ENCODE measurements at places on chromosomes 4 and X.

DNA sequence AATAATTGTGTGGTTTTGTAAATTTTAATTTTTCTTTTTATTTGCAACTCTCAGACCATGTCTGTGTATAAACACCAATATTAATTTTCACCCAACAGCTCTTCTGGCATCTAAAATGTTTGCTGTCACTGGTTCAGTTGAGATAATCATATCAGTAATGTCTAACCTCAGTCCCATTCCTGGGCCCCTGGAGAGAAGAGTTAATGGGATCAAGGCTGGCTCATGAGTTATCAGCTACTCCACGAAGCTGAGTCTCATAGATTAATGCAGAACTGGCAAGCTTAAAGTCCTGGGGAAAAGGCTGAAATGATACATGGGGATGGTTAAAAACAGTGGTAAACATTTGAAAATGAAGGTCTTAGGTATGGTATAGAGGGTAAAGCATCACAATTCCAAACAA is 28.4 kb upstream of the TSPAN5 start:
- no peak for DNase-seq

DNA sequence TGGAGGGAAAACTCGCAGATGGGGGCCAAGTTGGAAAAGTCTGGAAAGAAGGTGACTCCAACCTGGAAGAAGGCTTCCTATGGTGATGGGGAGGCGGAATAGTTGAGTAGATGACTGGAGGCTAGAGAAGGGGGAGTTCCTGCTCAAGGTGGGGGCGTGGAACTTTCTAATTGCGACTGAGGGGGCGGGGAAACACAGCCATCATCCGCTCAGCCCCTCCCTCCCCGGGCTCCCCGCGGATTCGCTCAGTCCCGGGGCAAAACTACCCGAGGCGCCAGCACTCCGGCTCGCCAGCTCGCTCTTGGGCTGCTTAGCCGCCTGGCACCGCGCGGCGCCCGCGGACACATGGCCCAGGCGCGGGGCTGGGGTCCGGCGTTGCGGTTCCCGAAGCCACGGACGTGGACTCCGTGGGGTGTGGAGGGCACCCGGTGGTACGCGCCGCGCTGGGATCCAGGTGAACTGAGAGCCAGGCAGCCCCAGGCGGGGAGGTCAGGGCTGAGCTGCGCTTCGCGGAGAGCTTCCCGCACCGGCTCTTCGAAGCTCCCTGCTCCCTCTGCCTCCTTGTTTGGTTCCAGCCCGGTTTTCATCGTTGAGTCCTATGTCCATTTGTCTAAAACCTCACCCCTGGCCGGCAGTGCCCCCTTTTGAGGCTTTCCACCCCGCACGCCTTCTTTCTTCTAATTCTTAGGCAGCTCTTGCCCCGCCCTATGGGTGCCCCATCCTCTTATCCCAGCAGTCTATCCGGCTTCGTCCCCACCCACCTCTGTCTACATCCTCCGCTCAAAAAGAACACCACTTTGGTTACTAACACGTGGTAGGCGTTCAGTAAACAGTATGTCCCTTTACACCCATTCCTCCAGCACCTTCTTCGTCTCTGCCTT is 38.9 kb downstream of the STARD8 start:
- DNase-seq = no peak

DNA sequence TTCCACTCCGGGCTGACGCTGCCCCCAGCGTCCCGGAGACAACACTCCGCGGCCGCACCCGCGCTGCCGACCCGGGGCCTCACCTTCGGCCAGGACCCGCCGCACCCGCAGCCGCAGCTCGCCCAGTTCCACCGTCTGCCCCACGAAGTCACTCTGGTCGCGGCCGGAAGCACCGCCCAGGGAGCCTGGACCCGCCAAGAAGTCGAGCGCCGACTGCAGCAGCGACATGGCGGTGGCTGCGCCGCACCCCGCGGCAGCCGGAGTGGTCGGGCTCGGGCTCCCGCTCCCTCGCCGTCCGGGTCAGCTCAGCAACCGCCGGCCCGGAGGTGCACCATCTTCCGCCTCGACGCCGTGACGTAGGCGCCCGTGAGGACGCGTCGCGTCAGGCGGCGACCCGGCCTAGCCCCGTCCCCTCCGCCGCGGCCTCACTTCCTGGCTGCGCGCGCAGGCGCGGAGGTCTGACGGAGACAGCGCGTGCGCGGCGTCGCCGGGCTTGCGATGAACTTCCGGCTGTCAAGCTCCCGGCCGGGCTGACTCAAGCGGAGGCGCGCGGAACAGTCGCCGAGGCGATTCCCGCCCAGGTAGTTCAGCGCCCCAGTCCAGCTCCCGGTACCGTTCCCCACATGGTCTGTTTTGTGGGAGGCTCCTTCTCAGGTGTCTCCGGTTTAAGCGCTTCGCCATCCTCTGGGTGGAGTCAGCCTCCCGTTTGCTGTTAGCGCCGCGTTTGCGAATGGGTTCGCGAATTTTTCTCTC is at the start of the genes GAK and TMEM175:
TSS of gene GAK (minus strand) at position 357 of the 753 bp plus-strand sequence. CDS start at position 228, 129 bp downstream.
TSS of gene TMEM175 (plus strand) at position 501 of the 753 bp plus-strand sequence. CDS start 15,280 bp downstream, outside the sequence.
- peak; percentile 92 for DNase-seq

GRCh38 chr4:63578383-63578782 is 830.9 kb downstream of the TECRL start:
- no peak for DNase-seq

DNA sequence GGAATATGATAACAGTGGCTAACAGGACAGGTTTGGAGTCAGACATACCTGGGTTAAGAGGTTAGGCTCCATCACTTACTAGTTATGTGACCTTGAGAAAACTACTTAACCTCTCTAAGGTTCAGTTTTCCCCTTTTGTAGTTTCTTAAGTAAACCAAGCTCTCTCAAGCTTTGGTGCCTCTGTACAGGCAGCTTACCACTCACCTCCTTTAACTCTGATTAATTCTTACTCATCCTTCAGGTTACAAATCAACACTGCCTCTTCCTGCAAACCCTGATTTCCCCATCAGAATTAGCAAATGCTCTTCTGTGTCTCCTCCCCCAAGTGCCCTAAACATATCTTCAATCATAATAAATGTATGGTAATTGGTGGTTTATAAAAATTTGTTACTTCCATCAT is 3.5 kb upstream of the SERTM2 start:
- DNase-seq = no peak

GRCh38 chr4:137640156-137640837 is 108.0 kb upstream of the PCDH18 start:
- no peak for DNase-seq

GRCh38 chr4:25552580-25553271 is 102.9 kb upstream of the SLC34A2 start:
- no peak for DNase-seq

- DNase-seq = no peak
Measured at GRCh38 chrX:105266456-105266855, 46.0 kb upstream of the TEX13A start.

- no peak for DNase-seq
Measured at GRCh38 chrX:10634392-10635161, 14.2 kb upstream of the MID1 start.

DNA sequence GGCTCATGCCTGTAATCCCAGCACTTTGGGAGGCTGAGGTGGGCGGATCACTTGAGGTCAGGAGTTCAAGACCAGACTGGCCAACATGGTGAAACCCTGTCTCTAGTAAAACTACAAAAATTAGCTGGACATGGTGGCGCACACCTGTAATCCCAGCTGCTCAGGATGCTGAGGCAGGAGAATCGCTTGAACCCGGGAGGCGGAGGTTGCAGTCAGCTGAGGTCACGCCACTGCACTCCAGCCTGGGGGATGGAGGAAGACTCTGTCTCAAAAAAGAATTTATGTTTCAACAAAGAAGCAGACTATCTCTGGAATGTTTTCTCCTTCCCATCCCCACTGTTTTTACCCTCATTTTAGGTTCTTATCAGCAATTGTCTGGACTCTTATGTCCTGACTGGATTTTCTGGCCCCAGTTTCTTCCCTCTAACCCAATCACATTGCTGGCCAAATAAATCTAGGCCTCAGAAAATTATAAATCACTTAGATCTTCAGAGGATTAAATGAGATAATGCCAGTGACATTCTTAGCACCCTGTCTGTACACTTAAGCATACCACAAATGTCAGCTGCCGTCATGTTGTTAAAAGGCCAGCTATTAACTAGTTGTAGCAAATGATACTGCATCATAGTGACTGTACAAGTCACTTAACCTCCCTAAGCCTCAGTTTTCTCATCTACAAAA is 44.9 kb upstream of the PRSS48 start:
- no peak for DNase-seq

- DNase-seq = no peak
Measured at GRCh38 chr4:76987685-76988084, 38.1 kb downstream of the SEPTIN11 start.

DNA sequence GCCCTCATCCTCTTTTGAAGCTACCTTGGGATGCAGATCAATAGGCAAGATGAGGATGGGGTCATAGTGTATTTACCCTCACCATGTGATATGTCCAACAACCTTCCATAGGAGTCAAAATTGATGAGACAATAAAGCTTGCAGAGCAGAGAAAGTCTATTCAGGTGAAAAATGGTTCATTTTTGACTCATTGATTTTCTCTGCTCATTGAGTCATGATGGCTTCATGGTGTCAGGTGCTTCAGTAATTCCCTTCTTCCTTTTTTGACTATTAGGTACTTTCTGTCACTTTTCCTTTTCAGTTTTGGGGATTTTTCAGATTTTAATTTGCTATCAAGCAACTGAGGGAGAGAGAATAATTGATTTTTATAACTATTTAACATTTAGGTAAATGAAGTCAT is 55.9 kb upstream of the IL2 start:
- no peak for DNase-seq

- no peak for DNase-seq
Measured at GRCh38 chrX:48776818-48777439, 9.5 kb upstream of the GATA1 start.

GRCh38 chr4:89427782-89428181 is 120.2 kb upstream of the GPRIN3 start:
- no peak for DNase-seq

GRCh38 chrX:53711436-53711835 is 24.9 kb upstream of the HUWE1 start:
- no peak for DNase-seq

DNA sequence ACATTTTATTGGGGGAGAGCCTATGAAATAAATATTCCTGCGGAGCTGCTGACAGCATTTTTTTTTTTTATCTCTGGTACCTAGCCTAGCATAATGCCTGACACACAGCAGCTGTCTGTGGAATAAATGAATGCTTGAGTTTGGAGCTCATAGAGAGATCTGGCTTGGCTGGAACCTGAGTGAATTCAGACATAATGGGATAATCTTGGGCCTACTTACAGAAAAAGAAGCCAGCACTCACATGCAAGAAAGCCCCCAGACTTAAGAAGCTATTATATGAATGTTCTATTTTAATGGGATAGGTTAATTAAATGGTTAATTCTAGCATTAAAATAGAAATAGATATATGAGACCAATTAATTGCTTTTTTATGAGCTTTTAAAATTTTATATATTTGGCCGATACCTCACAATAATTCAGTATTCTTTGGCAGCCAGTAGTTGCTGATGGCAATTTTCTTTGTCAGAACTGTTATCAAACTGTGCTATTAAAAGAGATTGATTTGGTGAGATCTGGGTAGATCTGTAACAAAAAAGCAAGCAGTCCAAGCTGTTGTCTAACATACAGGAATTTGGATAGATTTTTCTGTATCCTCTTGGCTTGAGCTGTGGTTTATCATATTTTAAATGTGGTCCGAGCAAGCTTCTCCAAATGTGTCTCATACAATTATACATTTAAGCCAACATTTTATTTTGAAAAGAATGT is 654.2 kb downstream of the PCDH7 start:
- no peak for DNase-seq

DNA sequence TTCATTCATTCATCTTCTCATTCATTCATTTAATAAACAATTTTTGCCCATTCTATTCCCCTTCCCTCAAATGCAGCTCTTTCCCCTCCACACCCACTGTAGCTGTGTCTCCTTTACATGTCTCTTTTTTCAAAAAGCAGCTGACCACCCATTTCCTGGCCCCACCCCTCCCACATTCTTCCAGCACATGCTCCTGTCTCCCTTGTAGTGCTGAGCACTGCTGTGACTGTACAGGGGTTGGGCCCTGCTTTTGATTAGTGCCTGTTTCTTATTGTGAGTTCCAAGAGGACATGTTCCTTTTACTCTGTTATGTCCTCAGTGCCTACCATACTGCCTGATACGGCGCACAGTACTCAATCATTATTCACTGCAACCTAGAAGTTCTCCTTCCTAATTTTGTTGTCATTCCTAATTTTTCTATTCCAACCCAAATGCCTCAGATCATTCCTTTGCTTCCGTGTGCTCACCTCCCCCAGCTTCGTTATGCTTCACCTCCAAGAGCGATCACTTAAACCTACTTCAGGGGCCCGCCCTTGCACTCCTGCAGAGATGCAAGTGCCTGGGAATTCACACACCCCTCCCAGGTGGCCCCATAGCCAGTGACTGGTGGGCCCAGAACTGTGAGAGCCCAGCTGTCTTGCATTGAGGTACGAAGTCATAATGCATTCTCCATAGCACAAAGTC is 152.2 kb downstream of the STK32B start:
- DNase-seq = no peak

DNA sequence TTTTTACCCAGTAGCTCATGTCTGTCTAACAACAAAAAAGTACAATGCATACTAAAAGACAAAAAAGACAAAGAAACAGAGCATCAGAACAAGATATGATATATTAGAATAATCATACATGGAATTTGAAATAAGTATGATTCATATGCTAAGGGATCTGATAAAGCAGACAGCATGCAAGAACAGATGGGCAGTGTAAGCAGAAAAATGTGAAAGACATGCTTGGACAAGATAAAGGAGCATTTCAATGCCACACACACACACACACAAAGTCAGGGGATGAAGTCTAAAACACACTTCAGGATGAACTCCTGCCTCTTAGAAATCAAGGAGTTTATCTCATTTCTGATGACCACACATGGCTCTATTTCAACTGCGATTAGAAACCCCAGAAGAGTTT is 649.6 kb upstream of the NDST4 start:
- DNase-seq = no peak

- no peak for DNase-seq
Measured at GRCh38 chr4:73523126-73523525, 41.6 kb downstream of the AFM start.

- DNase-seq = no peak
Measured at GRCh38 chrX:15525664-15526416, 25.2 kb downstream of the BMX start.

- DNase-seq = no peak
Measured at GRCh38 chrX:47706575-47706974, 47.6 kb upstream of the UXT start.

- no peak for DNase-seq
Measured at GRCh38 chr4:83113429-83113786, 1.1 kb downstream of the PLAC8 start.

- DNase-seq = no peak
Measured at GRCh38 chr4:124846306-124846705, 133.8 kb upstream of the ANKRD50 start.

- no peak for DNase-seq
Measured at GRCh38 chrX:14934423-14934822, 61.2 kb downstream of the MOSPD2 start.

- DNase-seq = no peak
Measured at GRCh38 chr4:155468282-155468681, 91.5 kb upstream of the MAP9 start.

- DNase-seq = no peak
Measured at GRCh38 chr4:37825968-37826294, 555 bp upstream of the PGM2 start.
